CD8-positive, alpha-beta T cell (primary cell): ENCODE measurements at places on chromosomes 4 and X.

- no peak for DNase-seq
Measured at GRCh38 chrX:123222920-123223319, 38.8 kb downstream of the GRIA3 start.

DNA sequence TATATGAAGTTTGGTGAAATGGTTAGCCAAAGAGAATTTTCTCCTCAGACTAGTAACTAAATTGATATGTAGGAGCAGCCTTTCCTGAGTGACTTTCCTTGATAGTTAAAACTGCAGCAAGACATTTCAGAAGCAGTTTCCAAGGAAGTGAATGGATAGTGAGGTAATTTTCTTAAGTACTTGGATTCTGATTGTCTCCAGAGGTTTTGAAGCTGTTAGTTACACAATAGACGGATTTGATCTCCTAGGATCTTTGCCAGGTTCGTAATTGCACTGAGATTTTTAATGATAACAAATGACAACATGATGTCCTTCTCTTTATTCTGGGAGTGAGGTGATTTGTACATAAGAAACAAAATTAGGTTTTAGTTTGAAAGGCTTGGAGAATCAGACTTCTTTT, 29.2 kb downstream of the PRRG1 start:
- no peak for DNase-seq

- no peak for DNase-seq
Measured at GRCh38 chr4:54819034-54819433, 161.3 kb downstream of the KIT start.

DNA sequence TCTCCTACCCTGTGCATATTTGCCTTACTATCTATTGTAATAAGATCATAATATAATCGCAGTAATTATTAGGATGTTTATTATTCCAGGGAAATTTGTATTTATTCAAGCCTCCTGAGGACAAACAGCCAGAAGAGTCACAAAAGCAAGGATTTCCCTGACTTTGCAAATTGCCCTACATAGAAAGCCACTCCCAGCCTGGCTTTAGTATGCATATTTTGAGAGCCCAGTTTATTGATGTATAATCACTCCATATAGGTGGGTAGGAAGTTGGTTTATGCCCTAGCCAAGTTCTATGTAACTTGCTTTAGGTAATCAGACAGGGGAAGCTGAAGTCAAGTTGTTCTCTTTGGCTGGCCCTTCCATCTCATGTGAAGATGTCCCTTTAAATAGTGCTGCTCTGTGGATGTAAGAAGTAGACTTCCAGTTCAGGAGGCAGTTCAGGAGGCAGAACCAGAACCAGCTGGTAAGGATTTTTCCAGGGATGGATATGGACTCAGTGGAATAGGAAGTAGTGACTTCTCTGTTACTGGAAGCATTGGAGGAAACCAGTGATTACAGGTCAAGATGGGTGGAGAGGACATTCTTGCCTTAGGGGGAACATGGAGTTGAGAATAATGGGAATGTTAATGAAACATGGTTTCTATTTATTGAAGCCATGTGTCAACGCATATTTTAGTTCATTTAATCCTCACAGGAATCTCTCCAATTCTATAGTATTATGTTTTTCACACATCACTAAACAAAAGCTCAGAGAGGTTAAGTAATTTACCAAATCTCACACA, 70.5 kb upstream of the KIT start:
- no peak for DNase-seq

DNA sequence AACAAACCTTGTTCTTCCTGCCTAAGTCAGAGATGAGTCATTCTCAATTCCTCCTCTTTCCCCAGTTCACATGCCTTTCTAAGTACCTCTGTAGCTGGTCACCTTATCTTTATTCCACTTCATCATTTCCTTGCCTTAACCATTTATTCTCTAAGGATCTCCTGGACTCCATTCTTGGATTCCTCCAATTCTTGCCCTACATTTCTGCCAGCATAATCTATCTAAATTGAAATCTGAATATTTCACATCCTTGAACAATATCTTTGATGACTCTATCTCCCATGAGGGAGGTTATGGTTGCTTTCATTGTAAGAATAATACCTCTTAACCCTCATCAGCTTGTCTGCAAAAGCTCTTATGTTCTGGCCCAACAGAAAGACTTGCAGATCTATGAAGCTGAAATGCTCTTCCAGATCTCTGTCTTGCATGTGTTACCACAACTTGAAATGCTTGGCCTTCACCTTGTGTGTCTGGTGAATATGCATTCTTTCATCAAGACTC, 28.6 kb upstream of the PDE5A start:
- DNase-seq: no peak
